GM10248 (cell line): ENCODE measurements at places on chromosomes 4 and X.
A peak's percentile ranks its signal among the peaks of the same experiment; 100 is the strongest.

DNA sequence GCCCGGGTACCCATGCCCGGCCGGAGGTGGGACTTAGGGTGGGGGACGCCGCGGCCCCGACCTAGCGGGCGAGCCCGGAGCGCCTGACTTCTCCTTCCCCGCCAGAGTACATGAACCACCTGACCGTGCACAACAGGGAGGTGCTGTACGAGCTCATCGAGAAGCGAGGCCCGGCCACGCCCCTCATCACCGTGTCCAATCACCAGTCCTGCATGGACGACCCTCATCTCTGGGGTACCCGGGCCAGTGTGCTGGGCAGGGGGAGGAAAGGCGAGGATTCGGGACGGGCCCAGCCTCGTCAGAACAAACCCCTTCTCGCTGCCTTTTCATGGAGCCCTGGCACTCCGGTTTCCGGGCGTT lies 622 bp downstream of the TAFAZZIN start:
- DNase-seq = peak; percentile 72

GRCh38 chrX:9482408-9482807 lies 17.6 kb downstream of the TBL1X start:
- DNase-seq = no peak

DNA sequence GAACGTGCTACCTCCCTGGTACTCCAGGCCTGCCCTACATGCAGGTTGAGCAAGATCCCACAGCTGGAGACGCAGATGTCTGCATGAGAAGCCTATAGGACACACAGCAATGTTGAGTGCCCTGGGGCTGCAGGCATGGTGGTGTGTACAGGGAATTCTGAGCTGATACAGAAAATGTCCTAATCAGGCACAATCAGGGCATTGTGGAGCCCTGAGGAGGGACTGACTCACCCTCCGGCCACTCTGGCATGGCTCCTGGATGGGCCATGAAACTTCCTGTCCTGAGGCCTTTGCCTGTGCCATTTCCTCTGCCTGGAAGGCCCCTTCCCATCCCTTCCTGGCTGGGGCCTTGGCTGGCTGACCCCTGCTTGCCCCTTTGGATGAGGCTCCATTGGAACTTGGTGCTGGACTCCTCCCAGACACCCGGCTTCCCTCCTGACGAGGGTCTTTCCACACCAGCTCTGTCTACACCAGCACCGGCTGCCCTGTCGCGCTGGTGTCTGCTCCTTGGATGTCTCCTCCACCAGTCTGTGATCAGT lies 16.7 kb upstream of the AFAP1 start:
- no peak for DNase-seq

- no peak for DNase-seq
Measured at GRCh38 chr4:150234246-150234645, 156.0 kb downstream of the DCLK2 start.

DNA sequence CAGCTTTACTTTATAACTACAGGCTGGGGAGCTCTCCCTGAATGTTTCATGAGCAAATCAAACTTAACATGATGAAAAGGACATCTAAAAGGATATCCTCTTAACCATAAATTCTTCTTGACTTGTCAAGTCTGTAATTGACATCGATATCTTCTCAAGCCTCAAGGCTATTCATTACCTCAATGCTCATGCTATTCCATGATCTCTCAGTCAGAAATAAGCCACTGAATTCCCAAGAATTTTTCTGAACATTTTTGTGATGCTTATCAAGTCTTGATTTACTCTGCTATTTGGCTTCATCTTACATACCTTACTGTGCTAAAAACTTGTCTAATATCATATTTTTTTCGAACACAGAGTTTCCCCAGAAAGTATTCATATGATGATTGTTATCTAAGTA lies 433.4 kb downstream of the PDGFC start:
- no peak for DNase-seq

- no peak for DNase-seq
Measured at GRCh38 chr4:108533876-108534275, 86.5 kb upstream of the RPL34 start.

- peak; percentile 40 for DNase-seq
Measured at GRCh38 chrX:73851014-73852009, 288.3 kb downstream of the CHIC1 start.

GRCh38 chrX:118614150-118614549 lies 113.3 kb upstream of the IL13RA1 start:
- no peak for DNase-seq

DNA sequence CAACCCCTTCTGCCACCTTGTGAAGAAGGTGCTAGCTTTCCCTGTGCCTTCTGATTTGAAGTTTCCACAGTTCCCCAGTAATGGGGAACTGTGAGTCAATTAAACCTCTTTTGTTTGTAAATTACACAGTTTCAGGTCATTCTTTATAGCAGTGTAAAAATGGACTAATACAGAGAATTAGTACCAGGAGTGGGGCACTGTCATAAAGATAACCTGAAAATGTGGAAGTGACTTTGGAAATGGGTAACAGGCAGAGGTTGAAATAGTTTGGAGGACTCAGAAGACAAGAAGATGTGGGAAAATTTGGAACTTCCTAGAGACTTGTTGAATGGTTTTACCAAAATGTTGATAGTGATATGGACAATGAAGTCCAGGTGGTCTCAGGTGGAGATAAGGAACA lies 131.0 kb upstream of the HAND2 start:
- no peak for DNase-seq

GRCh38 chr4:156538651-156539257 lies 432.8 kb downstream of the PDGFC start:
- DNase-seq = no peak

DNA sequence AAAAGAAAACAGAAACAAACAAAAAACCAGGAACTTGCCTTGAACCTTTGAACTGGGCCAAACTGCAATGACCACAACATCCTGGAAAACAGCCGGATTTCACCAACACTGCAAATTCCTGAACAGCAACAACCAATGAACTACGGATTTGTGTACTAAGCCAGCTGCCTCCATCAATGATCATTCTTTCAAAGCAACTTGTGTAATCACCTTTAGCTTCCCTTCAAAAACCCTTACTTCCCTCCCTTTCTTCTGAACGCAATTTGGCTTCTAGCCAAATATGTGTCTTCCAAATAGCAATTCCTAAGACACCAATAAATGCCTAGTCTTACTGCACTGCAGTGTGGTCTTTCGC lies 98.5 kb upstream of the FAM47C start:
- no peak for DNase-seq

GRCh38 chr4:26788341-26788733 lies 72.3 kb upstream of the STIM2 start:
- no peak for DNase-seq

DNA sequence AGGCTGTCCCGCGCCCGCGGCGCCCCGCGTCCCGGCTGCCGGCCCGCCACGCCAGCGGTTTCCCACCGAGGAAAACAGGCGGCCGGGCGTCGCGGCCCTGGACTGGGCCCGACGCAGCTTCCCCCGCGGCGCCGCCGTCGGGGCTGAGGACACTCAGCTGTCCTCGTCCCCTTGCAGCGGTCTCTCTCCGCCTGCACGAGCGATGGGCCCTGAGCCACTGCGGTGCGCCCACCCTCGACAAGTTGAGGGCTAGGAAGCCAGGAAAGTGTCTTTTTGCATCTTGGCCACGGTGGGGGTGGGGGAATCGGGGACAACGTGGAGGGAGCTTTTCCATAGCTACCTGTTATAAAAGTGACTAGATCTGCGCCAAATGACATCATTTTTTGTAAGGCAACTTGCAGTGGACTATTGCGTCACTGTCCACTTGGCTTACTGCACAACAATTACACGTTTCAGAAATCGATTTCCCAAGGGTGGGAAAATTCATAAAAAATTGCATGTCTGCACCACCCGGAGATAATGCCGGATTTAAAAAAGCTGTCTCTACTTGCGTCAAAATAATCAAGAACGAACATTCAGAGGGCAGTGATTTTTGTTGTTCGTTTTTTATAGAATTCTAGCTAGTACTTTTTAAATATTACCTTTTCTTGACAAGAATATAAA lies 1.1 kb downstream of the KLHL15 start:
- no peak for DNase-seq

DNA sequence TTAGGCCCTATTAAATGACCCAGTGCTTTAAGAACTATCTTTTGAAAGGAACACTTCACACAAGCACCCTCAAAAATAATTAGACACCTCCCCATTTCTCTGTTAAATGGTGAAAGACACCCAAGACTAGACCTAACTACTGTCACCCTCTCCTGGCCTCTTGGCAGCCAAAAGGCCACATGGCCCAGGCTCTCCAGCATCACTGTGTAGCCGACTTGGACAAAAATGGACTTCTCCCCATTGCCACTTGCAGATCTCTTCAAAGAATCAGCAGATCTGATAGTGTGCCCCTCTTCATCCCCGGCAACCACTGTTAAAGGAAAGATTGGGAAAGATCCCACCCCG lies 2.0 kb downstream of the MID1IP1 start:
- peak; percentile 22 for DNase-seq

DNA sequence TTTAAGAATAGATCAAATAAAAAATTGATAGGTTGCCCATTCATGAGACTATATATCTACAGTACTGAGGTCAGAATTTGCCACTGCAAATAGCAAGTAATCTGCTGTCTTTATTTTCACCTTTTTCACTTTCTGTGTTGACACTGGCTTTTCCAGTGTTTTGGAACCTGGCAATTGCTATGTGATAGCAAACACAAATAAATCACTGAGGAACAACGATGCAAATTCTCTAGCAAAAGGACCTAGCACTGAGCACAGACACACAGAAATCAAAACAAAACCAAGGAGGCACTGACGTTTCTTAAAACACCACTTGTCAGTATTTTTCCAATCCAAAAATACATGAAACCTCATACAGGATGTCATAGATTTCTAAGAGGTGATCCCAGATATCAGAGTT lies 210.7 kb downstream of the DHX15 start:
- no peak for DNase-seq

- no peak for DNase-seq
Measured at GRCh38 chrX:71974916-71975315, 64.3 kb downstream of the NHSL2 start.

DNA sequence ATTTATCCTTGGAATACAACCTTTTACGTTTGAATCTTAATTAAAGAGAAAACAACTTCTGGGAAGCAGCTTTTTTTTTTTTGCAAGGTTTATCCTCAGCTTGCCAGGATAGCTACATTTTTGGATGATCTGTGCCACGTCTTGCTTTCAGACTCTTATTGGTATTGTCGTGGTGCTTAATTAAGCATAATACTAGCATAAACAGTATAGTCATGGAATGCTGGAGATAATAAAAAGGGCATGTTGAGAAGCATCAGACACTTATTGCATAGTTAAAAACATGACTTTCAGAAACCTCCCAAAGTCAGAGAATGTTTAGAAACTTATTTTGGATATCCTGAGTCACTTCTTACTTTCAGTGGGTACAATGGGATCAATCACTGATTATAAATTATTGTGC lies 77.0 kb downstream of the PALLD start:
- no peak for DNase-seq

- DNase-seq = no peak
Measured at GRCh38 chr4:96525898-96526297, 686.0 kb downstream of the PDHA2 start.

DNA sequence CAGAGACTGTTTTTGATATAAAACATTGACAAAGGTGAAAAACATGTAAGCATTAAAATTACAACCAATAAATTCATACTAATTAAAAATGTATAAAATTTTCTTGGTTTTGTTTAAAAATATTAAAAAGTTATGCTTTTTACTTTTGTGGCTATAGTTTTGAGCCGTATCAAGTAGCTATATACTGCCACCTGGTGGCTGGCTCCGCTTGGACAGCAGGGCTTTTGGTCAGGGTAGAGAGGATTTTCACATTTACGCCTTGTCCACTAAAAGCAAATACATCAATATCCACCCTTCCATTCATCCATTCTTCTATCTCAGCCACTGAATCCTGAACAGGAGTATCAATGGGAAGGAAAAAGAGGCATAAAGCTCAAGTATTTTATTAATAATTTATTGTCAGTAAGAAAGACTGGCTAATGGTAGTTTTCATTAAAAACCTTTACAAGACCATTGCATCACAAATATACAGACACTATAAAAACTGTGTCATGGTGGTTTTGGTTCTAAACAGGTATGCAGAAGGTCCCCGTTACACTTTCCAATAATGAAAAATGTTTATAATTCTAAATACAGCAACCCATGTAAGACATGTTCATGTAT lies 32.1 kb upstream of the MTNR1A start:
- DNase-seq = peak; percentile 49

GRCh38 chr4:74539044-74539790 lies 94.3 kb downstream of the AREG start:
- DNase-seq = no peak

DNA sequence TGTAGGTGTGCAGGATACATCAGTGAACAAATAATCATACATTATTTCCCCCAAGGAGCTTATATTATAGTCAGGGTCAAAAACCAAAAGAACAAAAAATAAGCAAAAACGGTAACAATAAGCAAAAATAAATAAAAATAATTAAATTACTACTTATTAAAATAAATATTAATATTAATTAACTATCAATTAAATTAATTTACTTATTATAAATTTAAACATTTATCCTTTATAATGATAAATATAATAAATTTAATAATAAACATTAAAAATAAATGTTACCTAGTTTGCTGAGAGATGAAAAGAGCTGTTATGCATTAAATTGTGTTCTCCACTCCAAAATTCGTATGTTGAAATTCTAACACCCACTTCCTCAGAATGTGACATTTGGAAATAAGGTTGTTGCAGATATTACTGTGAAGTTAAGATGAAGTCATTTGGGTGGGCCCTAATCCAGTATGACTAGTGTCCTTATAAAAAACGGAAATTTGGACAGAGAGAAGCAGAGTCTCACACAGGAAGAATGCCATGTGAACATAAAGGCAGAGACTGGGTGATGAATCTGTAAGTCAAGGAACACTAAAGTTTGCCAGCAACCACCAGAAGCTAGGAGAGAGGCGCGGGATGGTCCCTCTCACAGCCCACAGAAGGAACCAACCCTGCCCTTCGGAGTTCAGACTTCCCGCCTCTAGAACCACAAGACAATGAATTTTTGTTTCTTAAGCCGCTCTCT lies 67.2 kb upstream of the IBSP start:
- no peak for DNase-seq

GRCh38 chrX:94743478-94743877 lies 1069.5 kb downstream of the FAM133A start:
- DNase-seq = no peak

- no peak for DNase-seq
Measured at GRCh38 chrX:117744958-117745357, 371.7 kb downstream of the KLHL13 start.

DNA sequence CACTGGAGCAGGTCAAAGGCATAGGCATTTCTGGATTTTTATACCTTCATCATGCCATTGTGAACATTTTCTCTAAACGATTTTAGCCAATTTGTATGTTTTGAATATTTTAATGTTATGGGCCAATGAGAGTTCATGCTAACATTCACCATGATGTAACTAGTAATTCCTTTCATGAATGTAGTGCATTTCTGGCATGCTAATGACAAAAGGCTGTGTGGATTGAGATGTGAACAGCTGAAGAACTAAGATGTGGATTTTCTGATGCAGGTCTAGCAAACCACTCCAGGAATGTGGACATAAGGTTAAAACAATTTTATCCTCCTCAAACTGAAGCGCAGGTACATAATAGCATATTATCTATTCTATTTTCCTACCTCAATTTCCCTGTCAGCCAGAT lies 269.4 kb downstream of the NLGN4X start:
- DNase-seq = no peak
